Stimulated activated CD8-positive, alpha-beta memory T cell treated with anti-CD3 and anti-CD28 coated beads, Interleukin-7, amount 100 ng/mL, for 4 hours (primary cell): ENCODE measurements at places on chromosomes 4 and X.

DNA sequence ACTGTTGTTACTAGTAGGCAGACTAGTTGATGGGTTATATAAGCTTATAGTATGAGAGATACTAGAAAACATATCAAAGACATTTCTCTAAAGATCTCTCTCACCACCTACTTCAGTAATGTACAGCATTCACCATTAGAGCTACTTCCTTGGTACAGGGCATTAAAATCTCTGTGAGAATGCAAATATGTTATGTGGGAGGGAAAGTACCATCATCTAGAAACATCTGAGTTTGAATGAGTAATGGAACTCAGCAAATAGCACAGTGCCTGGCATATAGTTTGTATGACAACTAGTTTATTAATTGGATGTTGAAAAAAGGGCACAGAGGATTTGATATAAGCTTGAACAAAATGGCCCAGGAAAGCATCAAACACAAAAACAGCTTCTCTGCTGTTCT is 211.1 kb downstream of the GLUD2 start:
- no peak for DNase-seq

- no peak for DNase-seq
Measured at GRCh38 chrX:72312311-72312940, 6.7 kb upstream of the CITED1 start.

- DNase-seq = no peak
Measured at GRCh38 chr4:127071443-127071842, 561.3 kb upstream of the INTU start.

DNA sequence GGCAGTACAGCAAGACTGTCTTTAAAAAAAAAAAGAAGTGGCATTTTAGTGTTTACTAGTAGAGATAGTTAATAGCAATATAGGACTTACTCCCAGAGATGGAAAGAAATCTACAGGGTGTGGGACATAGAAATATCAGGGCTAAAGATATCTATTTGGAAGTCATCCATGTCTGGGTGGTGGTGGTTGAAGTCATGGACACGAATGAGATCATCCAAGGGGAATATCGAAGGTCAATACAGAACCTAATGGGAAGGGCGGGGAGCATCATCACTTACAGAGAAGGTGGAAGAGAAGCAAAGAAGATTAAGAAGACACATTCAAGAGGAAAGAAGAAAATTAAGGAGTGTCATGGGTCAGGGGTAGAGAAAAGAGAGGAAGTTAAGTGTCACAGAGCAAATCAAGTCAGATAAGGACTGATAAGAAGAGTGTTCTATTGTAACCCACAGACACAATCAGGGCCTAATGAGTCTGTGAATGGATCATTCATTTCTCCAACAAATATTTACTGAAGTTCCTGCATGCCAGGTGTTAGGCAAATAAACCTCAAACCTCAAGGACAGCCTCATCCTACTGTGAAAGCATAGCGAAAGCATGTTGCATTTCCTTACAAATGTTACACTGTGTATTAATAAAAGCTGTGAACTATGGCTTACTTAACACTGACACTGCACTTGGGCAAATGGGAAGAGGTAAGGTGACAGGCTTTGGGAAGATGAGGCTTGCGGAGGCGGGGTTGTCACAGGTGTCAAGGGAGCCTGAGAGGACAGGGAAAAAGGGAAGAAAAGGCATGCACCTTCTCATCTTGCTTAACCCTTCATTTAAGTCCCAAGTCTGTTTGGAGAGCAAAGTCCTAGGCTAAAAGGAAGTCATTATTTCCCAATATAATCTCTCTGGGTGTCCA is 65.3 kb downstream of the ELOVL6 start:
- no peak for DNase-seq

DNA sequence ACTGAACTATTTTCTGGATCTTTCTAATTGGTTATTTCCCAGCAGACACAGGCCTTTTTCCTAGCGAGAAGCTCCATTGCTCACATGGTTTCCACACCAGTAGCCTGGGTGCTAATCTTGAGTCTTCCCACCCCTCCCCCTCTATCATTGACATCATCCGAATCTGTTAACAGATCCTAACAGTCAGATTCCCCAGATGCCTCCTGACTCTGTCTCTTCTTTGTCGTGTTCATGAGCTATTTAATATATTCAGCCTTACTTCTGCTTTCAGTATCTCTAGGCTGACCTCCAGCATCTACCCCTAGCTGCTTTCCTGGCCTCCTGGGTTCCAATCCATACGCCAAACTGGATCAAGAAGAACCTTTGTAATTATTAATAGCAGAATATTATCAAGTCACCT is 85.0 kb downstream of the CLNK start:
- no peak for DNase-seq

- no peak for DNase-seq
Measured at GRCh38 chr4:6834867-6835266, 52.3 kb downstream of the KIAA0232 start.

- no peak for DNase-seq
Measured at GRCh38 chr4:107755841-107756356, 35.9 kb upstream of the PAPSS1 start.

DNA sequence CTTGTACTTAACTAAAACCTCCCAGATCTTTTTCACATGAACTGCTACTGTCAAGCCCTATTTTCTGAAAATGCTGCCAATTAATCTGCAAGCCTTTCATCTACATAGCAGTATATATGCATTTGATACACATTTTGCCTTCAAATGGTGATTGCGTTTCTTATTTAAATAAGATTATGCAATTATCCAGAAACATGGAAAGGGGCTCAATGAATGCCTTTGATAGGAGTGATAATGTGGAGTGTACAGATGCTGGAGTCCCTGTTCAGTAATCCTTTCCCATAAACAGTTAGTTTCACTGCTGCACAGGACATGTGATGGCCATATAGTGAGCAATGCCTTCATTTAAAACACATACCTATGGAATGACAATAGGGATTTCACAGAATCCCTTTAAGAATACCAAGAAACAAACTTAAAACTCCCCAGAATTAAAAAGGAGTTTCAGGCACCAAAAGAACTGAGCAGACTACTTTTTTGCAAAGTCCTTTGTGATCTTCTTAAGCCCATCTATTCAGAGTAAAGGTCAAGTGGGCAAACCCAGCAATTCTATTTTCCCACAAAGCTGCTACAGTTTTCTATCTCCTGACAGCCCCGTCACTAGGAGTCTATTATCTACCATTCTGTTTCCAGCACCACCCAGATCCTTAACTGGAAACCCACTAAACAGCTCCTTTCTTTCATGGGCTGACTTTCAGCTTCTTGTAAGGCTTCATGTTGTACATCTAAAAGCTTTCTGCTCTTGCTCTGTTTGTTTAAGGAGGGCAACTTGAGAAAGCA is 120.3 kb downstream of the UNC5C start:
- DNase-seq = no peak

- DNase-seq = no peak
Measured at GRCh38 chrX:40514376-40514775, 66.4 kb upstream of the ATP6AP2 start.

DNA sequence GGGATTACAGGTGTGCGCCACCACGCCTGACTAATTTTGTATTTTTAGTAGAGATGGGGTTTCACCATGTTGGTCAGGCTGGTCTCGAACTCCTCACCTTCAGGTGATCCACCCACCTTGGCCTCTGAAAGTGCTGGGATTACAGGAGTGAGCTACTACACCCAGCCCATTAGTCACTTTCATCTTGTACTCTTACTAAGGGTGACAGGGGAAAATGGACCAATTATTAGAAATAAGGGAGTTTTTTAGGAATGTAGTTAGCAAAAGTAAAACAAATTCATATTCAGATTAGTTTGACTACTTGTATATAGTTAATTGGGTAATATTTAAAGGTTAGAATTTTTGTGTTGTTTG is 26.1 kb downstream of the SMARCA5 start:
- DNase-seq = no peak

GRCh38 chr4:107999932-108000539 is 10.3 kb downstream of the HADH start:
- no peak for DNase-seq

DNA sequence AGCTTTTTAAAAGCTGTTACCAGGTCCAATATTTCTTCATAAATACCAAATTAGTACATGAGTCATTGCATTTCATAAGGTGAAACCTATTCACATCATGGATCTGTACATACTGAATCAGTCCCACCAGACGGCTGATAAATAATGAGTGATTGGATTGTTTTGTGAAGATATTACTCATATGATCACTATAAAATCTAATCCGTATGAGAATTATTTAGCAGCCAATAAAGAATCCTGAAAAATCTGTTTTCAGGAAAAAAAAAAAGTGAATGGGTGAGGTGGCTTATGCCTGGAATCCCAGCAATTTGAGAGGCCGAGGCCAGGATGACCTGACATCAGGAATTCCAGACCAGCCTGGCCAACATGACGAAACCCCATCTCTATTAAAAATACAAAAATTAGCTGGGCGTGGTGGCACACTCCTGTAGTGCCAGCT is 438.1 kb downstream of the INPP4B start:
- no peak for DNase-seq

- no peak for DNase-seq
Measured at GRCh38 chrX:109760209-109760921, 27.3 kb upstream of the ACSL4 start.

DNA sequence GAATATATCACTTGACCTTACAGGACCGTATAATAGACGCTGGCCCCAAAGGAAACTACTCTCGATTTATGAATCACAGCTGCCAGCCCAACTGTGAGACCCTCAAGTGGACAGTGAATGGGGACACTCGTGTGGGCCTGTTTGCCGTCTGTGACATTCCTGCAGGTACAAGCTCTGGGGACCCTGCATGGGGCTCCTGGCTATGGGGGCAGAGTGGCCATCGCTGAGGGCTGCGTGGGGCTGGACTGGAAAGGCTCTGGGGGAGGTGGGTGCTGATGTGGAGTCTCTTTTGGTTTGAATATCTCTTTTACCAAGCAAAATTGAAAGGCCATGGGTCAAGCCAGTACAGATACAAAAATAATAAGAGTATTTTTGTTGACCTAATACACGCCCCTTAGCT is 33.9 kb downstream of the NELFA start:
- no peak for DNase-seq

GRCh38 chrX:7077241-7078230 is 70.0 kb upstream of the STS start:
- DNase-seq = no peak

DNA sequence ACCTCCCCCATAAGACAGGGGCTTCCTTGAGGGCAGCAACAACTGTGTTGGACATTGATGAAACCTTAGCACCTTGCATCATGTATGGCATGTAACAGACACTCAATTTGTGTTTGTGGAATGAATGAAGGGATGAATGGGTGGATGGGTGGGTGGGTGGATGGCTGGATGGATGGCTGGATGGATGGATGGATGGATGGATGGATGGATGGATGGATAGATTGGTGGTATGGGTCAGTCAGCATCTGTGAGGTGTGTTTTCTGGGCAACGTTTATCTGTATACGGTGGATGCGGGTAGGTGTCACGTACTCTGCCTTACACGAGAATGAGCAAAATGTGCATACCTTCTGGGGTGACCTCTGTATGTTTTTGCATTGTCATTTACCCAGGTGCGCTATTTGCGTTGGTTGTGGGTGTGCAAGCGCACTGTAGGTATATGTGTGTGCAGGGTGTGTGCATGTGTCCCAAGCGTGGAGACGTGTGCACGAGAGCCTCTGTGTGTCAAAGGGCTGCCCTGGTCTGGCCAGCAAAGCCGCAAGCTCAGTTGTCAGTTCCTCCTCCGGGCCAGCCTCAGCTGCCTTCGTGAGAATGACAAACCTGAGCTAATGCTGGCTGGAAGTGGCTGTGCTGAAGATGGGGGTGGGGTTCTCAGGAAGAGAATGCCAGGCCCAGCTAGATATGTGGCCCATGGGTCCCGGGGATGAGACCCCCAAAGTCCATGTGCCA is 26.5 kb downstream of the ELF4 start:
- no peak for DNase-seq

DNA sequence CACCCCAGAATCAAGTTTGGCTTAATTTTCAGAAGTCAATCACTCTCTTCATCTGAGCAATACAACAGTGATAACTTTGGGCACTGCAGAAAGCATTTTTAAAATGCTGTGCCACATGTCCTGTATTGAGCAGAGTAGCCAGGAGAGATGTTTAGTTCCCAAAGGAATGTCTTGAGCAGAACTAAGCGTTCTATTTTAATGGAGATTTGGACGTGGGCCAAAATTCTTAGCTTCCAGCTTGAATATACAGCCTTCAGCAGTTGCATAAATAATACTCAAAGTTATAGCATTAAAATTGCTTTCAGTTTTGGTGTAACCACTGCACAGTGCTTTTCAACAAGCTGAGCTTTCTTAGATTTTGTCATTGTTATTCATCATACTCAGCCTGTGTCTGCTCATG is 679.2 kb downstream of the NLGN4X start:
- no peak for DNase-seq

- DNase-seq = peak; percentile 21
Measured at GRCh38 chrX:3811331-3812311, 98.2 kb upstream of the PRKX start.

GRCh38 chrX:72123471-72124185 is 8.1 kb downstream of the RTL5 start:
- DNase-seq = no peak

DNA sequence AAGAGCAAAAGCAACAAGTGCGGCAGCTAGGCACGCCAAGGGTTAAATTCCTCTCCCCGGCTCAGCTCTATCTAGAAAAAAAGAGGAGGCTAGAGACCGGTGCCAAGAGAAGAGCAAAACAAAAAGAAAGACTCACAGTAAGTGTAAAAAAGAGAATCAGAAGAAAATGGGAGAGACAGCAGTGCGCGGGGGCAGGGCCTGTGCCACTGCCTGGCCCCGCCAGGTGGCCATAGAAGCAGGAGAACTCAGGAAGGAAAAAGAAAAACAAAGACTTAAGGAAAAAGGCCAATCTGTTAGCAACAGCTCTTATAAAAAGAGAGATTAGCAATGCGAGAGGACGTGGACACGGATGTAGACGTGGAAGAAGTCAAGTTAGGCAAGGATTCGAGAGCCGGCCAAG is 3.2 kb downstream of the ACOX3 start:
- DNase-seq = no peak

DNA sequence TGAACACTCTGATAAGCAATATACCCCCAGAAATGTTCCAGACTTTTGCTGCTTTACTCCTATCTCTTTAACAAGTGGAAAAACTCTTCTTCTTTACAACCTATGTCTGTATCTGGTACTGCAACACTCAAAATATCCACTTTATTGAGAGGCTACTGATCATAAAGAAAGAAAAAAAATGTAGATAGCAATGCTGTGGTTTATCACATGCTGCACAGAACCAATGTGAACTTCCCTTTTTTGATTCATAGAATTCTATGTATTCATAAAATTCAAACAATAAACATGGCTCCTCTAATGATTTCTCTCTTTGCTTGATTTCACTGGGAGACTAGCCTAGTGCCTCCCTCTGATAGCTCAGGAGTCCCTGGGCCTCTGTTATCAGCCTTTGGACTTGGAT is 223.5 kb downstream of the ZNF674 start:
- no peak for DNase-seq

- no peak for DNase-seq
Measured at GRCh38 chr4:5462254-5462835, 246.0 kb downstream of the EVC2 start.
